ENCODE measurements at places on chromosomes 7 and 10.
A peak's percentile ranks its signal among the peaks of the same experiment; 100 is the strongest.

GRCh38 chr7:86762129-86762528 lies 118.4 kb downstream of the GRM3 start:
- DNase-seq, result no peak

GRCh38 chr7:157779206-157779605 lies 442.4 kb downstream of the DNAJB6 start:
- no peak for DNase-seq

- DNase-seq, result peak; percentile 48
Measured at GRCh38 chr7:149869867-149870266, 3.9 kb upstream of the ATP6V0E2 start.

GRCh38 chr7:131537571-131537978 lies 18.9 kb downstream of the PODXL start:
- DNase-seq, result no peak

DNA sequence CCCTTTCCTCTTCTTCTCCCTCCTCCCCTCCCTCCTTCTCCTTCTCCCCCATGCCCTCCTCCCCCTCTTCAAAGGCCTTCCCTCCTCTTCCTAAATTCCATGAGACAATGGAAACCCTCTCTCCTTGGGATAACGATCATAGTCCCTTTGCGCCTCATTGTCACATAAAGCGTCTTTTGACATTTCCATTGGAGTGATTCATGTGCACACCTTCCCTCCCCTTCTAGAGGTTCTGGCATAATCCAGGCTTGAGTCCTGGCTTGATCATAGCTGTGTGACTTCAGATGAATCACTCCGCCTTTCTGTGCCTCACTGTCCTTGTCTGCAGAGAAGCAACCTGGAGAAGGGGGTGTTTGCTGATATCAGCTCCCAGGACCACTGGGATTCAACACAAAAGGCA lies 204.2 kb downstream of the TNS3 start:
- DNase-seq, result no peak

- no peak for DNase-seq
Measured at GRCh38 chr7:96737545-96738050, 28.0 kb upstream of the SEM1 start.
